ENCODE measurements at places on chromosomes 2 and 18.

DNA sequence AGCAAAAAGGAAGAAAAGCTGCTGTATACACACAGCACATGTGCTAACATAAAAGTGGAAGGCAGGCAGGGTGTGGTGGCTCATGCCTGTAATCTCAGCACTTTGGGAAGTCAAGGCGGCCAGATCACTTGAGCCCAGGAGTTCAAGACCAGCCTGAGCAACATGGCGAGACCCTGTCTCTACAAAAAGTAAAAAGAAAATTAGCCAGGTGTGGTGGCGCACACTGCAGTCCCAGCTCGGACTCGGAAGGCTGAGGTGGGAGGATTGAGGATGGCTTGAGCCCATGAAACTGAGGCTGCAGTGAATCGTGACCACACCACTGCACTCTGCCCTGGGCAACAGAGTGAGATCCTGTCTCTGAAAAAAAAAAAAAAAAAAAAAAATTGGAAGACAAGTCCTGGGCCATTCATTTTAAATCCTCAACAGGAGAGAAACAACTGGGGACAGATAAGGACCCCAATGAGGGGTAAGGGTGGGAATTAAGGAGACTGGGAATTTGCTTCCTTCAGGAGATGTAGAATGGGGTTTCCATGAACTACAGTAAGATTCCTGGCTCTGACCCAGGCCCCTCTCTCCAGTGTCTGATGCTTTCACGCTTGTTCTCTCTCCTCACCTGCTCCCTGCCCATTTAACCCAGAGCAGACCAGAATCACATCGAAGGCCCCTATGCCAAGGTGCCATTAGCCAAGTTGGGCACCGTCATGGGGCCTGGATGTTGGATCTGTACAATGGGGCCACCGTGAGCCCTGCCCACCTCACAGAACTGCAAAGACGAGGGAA is 29.6 kb downstream of the TNS1 start:
- no peak for DNase-seq

DNA sequence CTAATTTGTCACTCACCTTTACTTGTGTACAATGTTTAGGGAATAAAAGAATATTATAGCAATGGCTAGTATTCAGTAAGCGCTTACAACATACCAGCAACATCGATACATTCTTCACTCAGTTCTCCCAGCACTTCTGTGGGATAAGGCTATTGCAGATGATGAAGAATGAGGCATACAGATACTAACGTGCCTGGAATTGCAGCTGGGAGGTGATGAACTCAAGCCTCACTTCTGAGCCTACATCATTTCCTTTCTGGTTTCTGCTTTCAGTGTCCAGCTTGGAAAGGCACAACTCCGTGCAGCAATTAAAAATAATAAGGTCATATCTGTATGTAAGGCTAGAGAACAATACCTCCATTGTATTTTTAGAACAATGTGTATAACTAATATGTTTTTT is 95.4 kb upstream of the AQP4 start:
- no peak for DNase-seq

- no peak for DNase-seq
Measured at GRCh38 chr2:129912871-129913694, 66.4 kb upstream of the RAB6C start.

DNA sequence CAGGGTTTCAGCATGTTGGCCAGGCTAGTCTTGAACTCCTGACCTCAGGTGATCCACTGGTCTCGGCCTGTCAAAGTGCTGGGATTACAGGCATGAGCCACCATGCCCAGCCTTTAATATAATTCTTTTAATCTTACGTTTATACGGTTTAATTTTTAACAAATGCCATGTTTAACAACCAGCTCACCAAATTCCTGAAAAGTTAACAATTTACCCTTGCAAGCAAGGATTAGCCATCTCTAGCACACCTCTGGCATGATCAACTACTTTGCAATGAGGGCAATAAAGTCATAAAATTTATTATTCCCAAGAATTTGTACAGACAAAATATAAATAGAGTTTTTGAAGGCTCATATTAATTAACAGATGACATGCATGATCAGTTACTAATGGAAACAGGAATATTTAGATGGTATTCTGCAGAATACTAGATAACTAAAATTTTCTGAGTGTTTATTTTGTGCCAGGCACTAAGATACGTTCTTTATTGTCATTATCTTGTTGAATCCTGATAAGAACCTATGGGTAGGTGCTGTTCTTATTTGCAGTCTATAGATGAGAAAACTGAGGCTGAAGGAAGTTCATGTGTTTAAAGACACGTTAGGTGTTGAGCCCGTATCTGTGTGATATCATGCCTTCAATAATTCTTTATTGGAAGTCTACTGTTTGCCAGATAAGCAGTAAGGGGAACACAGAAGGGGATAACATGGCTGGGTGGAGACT is 190.1 kb downstream of the CDCA7 start:
- DNase-seq, result no peak

- DNase-seq, result no peak
Measured at GRCh38 chr2:215780907-215781685, 232.3 kb downstream of the MREG start.

GRCh38 chr2:127170452-127171197 is 49.5 kb downstream of the CYP27C1 start:
- no peak for DNase-seq

DNA sequence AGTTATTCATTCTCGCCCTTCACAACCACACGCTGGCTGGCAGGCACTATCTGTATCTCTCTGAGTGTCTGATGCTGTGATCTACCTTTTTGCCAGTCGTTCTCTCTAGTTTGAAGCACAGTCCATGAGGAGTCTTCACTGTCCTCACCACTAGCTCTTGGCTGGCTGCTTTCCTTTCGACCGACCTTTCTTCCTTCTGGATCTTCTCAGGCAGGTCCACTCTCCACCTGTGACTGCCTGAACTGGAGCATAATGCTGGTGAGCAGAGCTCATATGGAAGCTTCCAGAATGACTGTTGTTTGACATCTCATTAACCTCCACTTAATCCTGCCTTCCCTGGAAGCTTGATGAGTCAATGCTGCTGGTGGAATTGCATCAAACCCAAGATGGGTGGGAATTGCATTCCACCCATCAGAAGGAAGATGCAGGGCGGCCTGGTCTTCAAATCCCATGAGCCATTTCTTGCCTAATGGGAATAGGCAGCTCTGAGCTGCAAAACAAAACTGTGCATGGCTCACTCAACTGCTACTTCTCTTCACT is 283.5 kb upstream of the HDAC4 start:
- no peak for DNase-seq

GRCh38 chr2:235063471-235063961 is 111.7 kb downstream of the SH3BP4 start:
- DNase-seq, result no peak

- DNase-seq, result no peak
Measured at GRCh38 chr2:79723830-79724229, 211.0 kb downstream of the CTNNA2 start.

- DNase-seq, result no peak
Measured at GRCh38 chr2:239021224-239021623, 173.3 kb downstream of the TWIST2 start.

DNA sequence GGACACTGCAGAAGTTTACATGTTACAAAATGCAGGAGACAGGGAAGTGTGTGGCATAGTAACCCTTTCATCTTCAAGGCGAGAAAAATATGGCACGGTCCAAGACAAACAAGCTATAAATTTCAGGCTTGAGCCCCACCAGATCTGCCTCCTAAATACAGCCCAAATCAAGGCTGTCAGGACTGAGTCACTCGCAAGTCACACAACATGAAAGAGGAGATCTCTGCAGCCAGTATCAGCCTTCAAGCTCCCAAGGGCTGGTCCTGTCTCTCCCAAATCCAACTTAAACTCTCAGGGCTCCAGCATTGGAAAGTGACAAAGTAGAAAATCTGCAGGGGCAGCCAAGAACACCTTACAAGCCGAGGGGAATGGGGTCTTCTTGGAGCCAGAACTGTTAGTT is 106.3 kb upstream of the GATA6 start:
- no peak for DNase-seq

GRCh38 chr18:59382383-59382782 is 23.3 kb upstream of the LMAN1 start:
- no peak for DNase-seq

GRCh38 chr2:212526059-212526458 is 12.5 kb downstream of the ERBB4 start:
- DNase-seq, result no peak

- DNase-seq, result no peak
Measured at GRCh38 chr2:209596262-209596661, 172.4 kb downstream of the MAP2 start.

GRCh38 chr2:74045454-74045853 is 60.7 kb downstream of the TET3 start:
- no peak for DNase-seq

GRCh38 chr2:142290931-142291330 is 160.1 kb upstream of the LRP1B start:
- no peak for DNase-seq

DNA sequence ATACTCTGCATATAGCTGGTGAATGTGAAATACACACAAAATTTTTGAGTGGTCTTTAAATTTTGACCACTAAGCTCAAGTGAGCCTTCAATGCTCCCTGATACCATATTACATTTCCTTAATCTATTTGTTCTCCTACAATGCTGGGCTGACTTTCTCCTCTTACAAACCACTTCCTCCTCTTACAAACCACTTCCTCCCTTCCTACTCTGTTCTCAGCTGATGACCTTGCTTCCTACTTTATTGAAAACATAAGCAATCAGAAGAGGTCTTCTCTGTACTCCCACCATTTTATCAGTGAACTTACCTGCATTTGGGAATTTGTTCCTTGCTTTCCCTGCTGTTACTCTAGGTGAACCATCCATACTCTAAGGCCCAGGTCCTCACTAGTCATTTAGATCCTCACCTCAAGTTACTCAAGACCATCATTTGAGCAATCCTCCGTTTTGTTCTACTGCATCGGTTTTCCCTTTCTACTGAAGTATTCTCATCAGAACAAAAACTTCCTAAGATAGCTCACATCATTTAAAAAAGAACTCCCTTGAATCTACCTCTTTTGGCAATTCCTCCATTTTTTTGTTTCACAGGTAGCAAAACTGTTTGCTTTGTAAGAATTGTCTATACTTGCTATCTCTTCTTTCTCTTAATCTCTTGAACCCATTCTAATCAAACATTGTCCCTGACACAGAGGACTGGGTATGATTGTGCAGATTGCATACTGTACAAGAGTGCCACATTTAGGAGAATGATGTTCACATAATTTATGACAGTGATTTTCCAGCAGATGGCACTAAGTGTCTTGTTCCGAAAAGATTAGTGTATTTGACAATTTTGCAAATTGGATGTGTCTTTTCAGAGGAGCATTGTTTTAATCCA is 96.5 kb downstream of the EPB41L5 start:
- no peak for DNase-seq

GRCh38 chr18:68299906-68300305 is 415.0 kb downstream of the TMX3 start:
- no peak for DNase-seq

- DNase-seq, result no peak
Measured at GRCh38 chr2:43402452-43402937, 176.1 kb upstream of the ZFP36L2 start.

DNA sequence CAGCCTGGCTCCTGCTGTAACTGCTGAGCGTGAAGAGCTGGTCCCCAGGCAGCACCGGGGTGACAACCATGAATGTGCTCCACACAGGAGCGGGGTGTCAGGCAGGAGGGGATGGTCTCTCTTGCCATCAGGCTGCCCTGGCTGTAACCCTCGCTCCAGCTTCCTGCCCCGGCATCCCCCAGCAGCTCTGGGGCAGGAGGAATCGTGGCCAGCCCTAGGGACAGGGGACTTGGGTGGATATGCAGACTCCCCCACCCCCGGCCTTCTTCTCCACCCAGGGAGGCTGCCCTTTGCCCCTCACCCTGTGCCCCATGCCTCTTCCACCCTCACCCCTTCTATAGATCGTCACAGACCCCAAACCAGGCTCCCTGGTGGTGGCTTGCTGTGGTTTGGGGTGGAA is 69.4 kb upstream of the SMAD7 start:
- DNase-seq, result no peak

- DNase-seq, result no peak
Measured at GRCh38 chr2:160289831-160290230, 89.8 kb upstream of the ITGB6 start.

DNA sequence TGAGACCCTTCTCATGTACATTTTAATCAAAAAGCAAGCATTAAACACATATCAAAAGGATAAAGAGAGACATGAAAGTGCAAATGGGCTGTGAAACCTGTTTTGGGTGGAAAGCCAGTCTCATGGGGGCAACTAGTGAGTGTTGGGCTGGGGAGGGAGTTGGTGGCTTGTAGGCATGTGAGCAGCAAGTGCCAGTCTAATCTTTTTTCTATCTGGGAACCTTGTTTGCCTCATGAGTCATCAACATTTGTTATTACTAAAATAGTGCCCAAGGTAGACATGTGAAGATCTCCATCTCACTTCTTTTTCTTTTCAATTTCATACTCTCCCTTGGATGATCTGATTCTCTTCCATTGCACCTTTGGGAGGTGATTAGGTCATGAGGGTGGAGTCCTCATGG is 613.9 kb upstream of the GYPC start:
- DNase-seq, result no peak

DNA sequence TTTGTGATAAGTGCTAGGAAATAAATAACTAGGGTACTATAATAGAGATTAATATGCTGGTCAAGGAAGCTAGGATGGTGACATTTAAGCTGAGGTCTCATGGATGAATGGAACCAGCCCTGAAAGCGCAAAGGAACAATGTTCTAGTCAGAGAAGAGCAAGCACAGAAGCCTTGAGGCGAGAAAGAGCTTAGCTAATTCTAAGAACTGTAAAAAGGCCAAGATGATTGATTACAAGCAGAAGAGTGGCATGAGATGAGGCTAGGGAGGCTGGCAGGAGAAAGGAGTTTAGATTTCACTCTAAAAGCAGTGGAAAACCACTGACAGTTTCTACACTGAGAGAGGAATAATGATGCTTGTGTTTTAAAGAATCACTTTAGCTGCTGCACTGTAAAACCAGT is 3.4 kb upstream of the YIPF4 start:
- no peak for DNase-seq

GRCh38 chr2:7378591-7378990 is 461.4 kb downstream of the RNF144A start:
- DNase-seq, result no peak

GRCh38 chr2:240762249-240762648 is 57.8 kb downstream of the KIF1A start:
- DNase-seq, result no peak

GRCh38 chr18:48161191-48161910 is 230.9 kb upstream of the SMAD2 start:
- DNase-seq, result peak; percentile 48

DNA sequence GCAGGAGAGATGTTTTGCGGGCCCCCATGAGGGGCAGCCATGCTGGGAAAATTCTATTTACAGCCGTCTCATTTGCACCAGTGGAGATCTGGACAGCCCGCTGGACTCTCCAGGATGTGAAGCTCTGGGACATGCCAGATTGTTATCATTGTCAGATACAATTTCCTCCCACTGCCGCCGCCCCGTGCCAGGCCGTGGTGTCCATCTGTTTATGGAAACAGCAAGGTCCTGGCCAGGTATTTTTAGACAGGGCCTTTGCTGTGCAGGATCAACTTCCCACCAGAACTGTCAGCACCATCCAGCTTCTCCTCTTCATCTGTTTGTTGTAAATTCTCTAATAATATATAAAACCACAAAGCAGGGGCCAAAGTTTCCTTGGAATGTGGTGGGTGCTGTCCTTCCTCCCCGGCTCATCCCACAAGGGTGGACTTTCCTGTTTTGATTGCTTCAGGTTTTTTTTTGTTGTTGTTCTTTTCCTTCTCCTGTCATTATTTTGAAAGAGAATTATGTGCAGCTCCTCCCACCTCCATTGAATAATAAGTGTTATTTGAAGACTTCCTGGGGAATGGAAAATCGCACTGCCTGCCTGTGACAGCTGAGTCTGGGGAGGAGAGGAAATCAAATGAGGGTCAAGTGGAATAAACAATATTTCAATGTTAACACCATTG is 398.1 kb downstream of the TNS1 start:
- DNase-seq, result no peak

- DNase-seq, result no peak
Measured at GRCh38 chr2:100235581-100235980, 86.7 kb downstream of the LONRF2 start.

Data from activated naive CD4-positive, alpha-beta T cell treated with anti-CD3 and anti-CD28 coated beads, Interleukin-2, amount 50 U/mL, for 16 hours (primary cell).